T-cell (primary cell): ENCODE measurements at places on chromosomes 11 and 22.

- no peak for DNase-seq
Measured at GRCh38 chr22:37601540-37602442, 6.8 kb upstream of the GGA1 start.

GRCh38 chr11:118623269-118623655 lies 15.8 kb downstream of the PHLDB1 start:
- no peak for DNase-seq

- DNase-seq = no peak
Measured at GRCh38 chr11:117945047-117945810, 16.0 kb upstream of the TMPRSS13 start.

DNA sequence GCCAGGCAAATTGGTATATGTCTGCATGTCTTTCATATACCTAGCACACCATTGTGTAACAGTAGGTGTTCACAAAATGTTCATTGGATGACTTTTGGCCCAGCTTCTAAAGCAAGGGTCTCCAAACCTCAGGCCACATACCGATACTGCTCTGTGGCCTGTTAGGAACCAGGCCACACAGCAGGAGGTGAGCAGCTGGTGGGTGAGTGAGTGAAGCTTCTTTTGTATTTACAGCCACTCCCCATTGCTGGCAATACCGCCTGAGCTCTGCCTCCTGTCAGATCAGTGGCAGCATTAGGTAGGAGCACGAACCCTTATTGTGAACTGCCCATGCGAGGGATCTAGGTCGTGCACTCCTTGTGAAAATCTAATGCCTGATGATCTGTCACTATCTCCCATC lies 836.6 kb downstream of the NTM start:
- no peak for DNase-seq

GRCh38 chr11:106011481-106011880 lies 10.6 kb downstream of the MSANTD4 start:
- DNase-seq = no peak

- DNase-seq = no peak
Measured at GRCh38 chr11:122037911-122038310, 78.1 kb downstream of the BLID start.

- DNase-seq = no peak
Measured at GRCh38 chr11:122261546-122261945, 145.5 kb upstream of the BLID start.
